ENCODE measurements at places on chromosomes 11 and 22.

- DNase-seq, result no peak
These were observed 679 bp downstream of the B4GAT1 start for GRCh38 chr11:66346476-66347424.

GRCh38 chr22:39898997-39899396 is 1.9 kb upstream of the GRAP2 start:
- DNase-seq, result no peak

DNA sequence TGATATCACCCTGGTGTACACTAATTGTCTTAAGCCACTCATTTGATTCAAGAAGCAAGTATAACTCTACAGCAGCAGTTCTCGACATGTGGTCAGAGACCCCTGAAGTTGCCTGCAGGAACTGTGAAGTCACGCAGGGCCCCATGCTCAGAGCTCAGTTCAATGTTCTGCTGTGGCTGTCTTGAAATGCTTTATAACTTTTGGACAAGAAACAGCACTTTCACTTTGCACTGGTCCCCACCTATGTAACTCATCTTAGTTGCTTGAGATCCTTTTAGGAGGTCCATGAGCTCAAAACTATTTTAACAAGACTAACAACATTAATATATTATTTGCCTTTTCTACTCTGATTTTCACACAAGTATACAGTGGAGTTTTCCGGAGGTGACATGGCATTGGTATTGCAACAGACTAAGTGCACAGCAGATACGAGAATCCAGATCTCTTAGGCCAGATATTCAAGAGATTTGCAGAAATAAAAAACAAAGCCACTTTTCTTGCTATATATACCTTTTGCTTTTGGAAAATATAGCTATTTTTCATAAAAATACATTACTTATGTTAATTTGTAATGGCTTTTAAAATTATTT is 64.8 kb downstream of the PRR5L start:
- no peak for DNase-seq

DNA sequence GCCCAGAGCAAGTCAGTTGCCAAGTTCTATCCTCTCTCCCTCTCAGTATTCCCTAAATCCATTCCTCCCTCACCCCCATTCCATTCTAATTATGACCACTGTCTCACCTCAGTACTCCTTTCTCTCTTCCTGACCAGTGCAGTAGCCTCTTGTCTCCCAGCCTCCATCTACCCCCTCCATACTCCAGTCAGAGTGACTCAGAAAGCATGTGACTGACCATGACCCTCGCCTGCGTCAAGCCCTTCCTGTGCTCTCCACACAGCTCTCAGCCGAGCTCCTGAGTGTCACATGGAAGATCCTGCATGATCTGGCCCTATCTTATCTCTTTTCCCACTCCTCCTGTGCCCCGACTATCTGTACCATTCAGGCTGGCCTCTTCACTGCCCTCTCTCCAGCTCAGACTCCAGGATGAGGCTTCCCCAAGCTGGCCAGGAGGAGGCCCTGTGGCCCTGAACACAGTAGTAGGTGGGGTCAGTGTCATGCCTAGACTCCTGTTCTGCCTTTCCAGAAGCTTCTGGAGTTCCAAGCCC is 42.6 kb downstream of the NEU3 start:
- no peak for DNase-seq

DNA sequence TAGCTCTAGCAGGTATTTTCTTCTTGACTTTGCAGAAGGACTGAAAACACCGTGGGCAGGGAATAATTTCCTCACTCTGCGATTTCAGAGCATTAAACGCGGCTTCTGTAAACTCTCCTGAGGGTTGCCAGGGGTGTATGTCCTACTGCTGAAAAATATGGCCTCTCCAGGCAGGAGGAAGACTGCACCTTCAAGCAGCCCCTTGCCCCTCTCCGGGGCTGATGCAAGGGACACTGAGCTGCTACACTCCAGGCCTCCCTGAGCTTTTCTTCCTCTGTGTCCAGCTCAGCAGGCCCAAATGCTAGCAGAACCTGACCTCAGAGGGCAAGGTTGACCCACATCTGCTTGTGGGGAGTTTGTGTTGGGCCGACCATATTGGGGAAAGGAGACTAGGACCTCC is 2.2 kb downstream of the CD6 start:
- no peak for DNase-seq
